Stimulated activated naive CD4-positive, alpha-beta T cell (primary cell): ENCODE measurements at places on chromosomes 5 and 9.

GRCh38 chr5:96433066-96433447, at the start of gene PCSK1:
Gene PCSK1 (minus strand): TSS chr5:96433248. CDS start chr5:96433042, 206 bp downstream.
- no peak for DNase-seq

DNA sequence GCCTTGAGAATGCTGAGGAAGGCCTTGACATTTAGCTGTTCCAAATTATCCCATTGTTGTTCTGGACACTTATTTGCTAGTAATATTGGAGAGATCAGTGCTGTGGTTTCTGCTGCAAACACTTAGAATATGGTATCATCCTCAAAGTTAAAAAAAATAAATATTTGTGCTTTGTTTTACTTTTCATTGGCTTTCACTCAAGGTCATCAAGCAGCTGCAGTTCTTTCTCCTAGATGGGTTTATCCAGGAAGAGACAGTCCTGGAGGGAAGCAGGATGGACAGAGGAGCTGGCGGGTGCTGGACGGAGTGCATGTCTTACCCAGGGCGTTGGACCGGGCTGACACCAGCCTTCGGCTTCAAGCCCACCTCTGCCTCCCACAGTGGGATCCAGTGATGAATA, 193.6 kb downstream of the MTRR start:
- DNase-seq: no peak

GRCh38 chr5:68433526-68433922, 218.0 kb downstream of the PIK3R1 start:
- DNase-seq: no peak

DNA sequence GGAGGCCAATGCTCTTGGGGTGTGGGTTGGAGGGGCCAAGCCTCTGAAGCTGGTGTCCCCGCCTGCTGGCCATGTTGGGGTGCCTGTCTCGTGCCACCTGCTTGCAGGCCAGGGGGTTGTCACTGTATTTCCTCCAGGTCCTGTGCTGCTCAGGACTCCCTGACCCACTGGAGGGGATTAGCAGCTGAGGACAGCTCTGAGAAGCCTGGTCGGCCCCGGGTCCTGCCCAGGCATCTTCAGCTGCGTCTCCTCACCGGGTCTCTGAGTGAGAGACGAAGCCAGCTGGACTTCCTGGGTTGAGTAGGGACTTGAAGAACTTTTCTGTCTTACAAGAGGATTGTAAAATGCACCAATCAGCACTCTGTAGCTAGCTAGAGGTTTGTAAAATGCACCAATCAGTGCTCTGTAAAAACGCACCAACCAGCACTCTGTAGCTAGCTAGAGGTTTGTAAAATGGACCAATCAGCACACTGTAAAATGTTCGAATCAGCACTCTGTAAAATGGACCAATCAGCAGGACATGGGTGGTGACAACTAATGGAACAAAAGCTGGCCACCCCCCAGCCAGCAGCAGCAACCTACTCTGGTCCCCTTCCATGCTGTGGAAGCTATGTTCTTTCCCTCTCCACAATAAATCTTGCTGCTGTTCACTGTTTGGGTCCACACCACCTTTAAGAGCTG, 20.6 kb upstream of the SLC9A3 start:
- no peak for DNase-seq
